ENCODE measurements at places on chromosomes 1 and 21.

DNA sequence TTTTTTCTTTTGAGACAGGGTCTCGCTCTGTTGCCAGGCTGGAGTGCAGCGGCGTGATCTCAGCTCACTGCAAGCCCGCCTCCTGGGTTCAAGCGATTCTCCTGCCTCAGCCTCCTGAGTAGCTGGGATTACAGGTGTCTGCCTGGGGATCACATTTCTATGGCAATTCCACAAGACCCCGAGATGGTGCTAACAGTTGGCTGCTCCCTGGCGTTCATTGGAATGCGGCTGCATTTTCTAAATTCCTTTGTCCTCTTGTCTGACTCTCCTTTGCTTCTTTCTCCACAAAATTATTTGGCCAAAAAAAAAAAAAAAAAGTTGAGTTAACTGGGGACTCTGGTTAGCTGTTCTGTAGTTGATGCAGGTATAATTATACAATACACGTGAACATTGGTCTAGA, 176.4 kb downstream of the ETS2 start:
- no peak for DNase-seq

DNA sequence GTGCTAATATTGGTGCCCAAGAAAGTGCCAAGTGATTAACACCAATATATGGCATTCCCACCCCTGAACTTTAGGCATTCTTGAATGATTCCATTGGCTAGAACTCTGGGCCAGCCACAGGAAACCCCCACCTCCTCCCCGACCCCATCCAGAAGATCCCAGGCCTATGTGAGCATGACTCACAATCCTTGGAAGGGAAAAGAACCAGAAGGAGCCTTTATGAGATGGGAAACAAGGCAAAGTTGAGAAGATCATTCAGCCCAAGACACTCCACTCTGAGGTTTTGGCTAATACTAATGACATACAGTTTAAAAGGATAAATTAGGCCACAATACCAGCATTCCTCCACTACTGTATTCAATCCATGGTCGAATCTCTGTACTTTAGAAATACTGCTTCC, 21.8 kb downstream of the ELK4 start:
- no peak for DNase-seq

GRCh38 chr1:228547464-228547792, 60.2 kb downstream of the RNF187 start:
- no peak for DNase-seq

- no peak for DNase-seq
Measured at GRCh38 chr1:11682799-11683198, 1.9 kb upstream of the MAD2L2 start.

DNA sequence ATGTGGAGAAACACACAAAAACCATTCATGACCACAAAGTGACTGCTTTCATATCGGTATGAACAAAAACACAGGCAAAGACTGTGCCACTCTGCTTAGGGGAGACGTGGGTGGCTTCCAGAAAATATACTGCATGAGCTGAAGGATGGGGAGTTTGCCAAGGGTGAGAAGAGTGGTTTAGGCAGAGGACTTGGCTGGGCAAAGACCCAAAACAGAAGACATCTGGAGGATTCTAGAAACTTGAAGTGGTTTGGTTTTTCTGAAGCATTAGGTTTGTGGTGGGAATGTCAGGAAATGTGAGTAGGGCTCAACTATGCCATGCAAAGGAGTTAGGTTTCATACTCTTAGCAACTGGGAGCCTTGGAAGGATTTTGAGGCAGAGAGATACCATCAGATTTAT, 26.6 kb upstream of the DNM3 start:
- no peak for DNase-seq

DNA sequence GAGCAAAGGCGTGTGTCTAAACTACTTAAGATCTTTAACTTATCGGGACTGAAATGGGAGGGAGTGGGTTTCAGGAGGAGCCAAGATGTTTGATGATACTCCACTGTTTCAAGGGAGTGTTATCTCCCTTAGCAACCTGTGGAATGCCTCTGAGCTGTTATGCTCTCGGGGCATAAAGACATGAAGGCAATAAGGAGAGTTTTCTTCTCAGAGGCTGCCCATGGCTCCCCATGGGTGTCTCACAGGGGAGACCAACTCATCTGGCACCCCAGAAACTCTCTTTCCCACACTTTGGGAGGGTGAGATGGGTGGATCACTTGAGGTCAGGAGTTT, 130.0 kb downstream of the LIPI start:
- DNase-seq = no peak

DNA sequence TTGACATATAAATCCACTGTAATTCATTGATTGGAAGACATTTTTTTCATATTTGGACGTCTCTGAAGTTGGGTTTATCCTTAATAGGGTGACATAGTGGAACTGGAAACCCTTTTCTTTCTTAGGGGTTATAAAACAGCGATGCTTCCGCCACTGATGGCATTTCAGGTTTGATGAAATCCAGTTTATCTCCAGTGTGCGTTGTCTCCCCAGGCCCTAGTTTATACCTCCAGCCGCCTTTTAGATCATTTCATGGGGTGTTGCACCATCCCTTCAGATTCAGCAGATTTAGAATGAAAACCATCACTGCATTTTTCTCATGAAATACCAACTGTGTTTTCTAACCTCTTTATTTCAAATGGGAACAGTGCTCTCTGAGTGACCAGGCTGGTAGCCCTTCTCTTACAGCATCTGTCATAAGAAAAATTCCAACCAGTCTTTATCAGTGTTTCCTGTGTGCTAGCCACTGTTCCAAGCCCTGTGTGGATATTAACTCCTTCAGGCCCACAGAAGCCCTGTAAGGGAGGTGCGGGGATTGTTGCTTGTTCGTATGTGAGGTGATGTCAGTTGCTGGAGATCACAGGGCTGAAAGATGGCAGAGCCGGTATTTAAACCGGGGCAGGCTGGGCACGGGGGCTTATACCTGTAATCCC, 19.0 kb downstream of the H6PD start:
- no peak for DNase-seq

- DNase-seq = peak; percentile 16
Measured at GRCh38 chr1:172089768-172090510, 248.6 kb downstream of the DNM3 start.

GRCh38 chr1:160713161-160713560, 1.5 kb upstream of the CD48 start:
- DNase-seq = no peak

DNA sequence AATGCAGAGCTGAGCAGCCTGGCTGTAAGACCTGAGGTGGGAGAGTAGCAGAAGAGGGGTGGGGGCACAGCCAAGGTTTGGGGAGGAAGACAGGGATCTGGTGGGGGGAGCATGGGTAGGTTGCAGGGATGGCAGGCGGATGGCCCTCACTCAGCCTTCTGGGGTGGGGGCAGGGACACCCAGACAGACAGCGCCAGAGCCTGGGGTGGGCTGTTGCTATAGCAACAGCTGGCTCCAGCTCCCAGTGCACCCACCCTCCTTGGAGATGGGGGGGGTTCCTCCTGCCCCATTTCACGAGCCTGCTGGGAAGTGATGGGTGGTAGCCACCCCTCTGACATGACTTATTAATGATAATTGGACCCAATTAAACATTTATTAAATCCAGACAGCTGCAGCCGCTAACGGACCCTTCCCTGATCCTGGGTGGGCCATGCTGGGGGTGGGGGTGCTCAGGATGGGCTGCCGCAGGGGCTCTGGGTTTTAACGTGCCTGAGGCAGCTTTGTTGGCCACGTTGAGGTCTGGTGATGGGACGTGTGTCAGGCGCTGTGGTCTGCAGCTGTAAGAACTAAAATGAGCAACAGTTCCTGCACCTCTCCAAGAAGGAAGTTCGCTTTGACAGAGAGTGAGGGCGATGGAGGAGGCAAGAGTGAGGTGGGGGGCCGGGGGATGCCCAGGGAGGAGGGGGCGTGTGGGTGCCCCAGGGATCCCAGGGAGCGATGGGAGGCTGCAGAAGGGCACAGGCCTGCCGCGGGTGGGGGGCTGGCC, 19.4 kb downstream of the AGRN start:
- no peak for DNase-seq

DNA sequence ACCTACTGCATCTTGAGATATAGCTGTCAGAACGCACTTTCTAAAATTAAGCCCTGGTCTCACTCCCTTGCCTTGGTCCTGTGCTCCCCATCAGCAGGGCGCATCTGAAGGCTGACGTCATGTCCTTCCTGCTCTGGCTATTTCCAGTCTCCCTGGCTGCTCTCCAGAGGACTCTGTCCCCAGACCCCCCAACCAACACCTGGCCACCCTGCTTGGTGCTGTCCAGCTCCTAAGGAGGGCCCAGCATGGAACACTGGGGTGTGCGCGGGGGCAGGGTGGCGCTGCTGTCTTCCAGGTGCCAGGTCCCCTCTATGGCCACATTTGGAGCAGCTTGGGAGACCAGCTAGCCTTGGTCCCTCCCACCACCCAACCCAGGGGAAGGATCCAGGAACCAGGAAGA, 8.3 kb downstream of the TNNT2 start:
- no peak for DNase-seq

- DNase-seq = no peak
Measured at GRCh38 chr1:159653201-159653600, 61.2 kb downstream of the CRP start.

DNA sequence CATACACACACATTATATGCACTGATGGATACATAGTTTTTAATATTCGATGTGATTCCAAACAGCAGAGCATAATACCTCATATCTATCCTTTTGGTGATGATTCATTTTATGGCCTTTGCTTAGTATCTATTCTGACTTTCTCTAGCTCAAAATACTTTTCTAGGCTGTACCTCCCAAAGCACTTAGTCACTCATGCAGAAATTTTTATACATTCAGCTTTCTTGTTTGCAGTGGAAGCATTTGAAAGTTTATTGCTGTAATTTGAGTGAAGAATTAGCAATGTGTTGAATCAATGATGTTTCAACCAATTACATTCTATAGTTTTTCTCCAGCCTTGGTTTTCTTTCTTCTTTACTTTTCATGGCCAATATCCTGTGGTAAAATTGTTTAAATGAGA, 66.7 kb downstream of the LBR start:
- no peak for DNase-seq

DNA sequence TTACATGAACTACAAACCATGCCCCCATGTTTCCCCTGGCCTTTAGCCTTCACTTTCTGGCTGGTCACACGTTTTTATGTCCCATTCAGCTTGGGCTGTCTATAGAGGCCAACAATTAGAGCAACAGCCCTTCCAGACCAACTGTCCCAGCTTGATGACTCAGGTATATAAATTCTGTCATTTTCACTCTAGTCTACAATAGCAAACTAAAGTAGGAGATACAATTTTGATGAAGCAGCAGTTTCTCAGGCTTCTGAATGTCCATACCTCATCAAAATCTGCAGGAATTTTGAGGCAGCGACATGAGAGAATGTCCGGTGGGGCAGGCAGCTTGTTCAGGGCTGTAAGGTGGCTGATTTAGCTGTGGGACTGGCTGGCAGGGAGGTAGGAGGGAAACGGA, 45.6 kb upstream of the VAV3 start:
- DNase-seq = no peak

GRCh38 chr1:154527192-154527591, 25.0 kb upstream of the SHE start:
- no peak for DNase-seq

- DNase-seq = no peak
Measured at GRCh38 chr1:94072840-94073522, 48.0 kb downstream of the ABCA4 start.

DNA sequence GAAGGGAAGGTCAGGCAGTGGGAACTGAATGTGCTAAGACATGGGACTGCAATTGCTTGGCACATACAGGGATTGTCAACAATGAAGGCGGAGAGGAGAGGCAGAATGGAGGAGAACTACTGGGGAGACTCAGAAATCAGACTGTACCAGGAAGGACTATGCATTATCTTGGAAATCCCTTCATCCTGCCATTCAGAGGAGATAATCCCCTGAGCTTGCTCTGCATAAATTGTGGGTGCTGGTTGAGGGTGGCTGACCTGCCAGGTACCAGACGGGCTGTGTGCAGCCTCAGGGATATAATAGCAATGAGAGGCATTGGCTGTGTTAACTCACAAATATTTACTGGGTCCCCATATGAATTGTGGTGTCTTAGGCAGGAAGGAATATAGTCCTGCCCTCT, 5.0 kb upstream of the TRABD2B start:
- no peak for DNase-seq

DNA sequence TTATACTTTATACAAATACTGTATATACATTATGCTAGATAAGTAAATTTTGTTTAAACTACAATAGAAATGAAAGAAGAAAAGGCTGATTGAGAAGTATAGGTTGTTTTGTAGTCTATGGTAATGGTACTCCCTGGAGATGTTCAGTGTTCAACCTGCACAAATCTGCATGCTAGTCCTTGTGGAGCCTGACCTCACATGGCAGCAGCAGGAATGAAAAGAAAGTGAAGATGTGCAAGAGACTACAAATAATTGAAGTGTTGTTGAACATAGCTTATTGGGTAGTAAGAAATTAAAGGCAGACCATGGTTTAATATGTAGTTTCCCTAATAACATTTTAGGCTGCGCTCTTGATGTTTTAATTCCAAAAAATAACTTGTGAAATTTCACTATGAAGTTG, 201.2 kb downstream of the TGFB2 start:
- no peak for DNase-seq
